Gastrocnemius medialis (tissue), 4 donors: ENCODE measurements at places on chromosomes 7 and 10. TPM values are rescaled to one million over a fixed set of nuclear protein-coding genes. Genes with fewer than 3 reads are reported as not detected.

GRCh38 chr7:78734626-78735025 is 718.8 kb downstream of the MAGI2 start:
- no peak for DNase-seq
- H3K27me3 ChIP-seq = no peaks in the 10 kb centered on the region
- H3K4me1 ChIP-seq = peaks cover 8% of the 10 kb centered on the region
- no peaks in the 10 kb centered on the region for H3K36me3 ChIP-seq
- no peak overlapping the region for H3K4me3 ChIP-seq
- no peak overlapping the region for H3K27ac ChIP-seq

GRCh38 chr7:73715648-73716317 is 3.7 kb downstream of the STX1A start:
- H3K4me1 ChIP-seq = peaks cover 21% of the 10 kb centered on the region
- no peak overlapping the region for H3K27ac ChIP-seq
- H3K36me3 ChIP-seq = no peaks in the 10 kb centered on the region
- no peak overlapping the region for H3K4me3 ChIP-seq
- no peak for DNase-seq
- H3K27me3 ChIP-seq = no peaks in the 10 kb centered on the region

GRCh38 chr10:96118604-96119450 is 11.3 kb upstream of the ZNF518A start:
- no peak overlapping the region for H3K27ac ChIP-seq
- no peak for DNase-seq
- H3K36me3 ChIP-seq = no peaks in the 10 kb centered on the region
- no peak overlapping the region for H3K4me3 ChIP-seq

- no peak for DNase-seq
- H3K27me3 ChIP-seq = no peaks in the 10 kb centered on the region
- no peak overlapping the region for H3K27ac ChIP-seq
- no peaks in the 10 kb centered on the region for H3K36me3 ChIP-seq
- no peak overlapping the region for H3K4me3 ChIP-seq
These were observed 153.0 kb upstream of the FGFR2 start for GRCh38 chr10:121751191-121751760.

DNA sequence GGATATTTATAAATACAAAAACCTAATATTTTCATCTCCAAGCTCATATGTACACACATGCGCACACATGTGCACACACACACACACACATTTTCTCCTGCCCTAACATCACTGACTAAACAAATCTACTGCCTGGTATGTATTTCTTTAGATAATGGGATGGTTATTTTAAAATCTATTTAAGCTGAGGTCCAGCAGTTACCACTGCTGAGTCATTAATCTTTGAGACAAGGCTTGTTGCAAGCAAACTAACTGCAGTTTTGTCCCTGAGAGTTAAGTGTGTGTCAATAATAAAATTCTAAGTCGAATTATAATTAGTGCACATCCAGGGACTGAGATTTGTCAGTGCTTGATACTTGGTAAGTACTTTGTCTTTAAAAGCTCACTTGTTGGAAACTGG is 135.1 kb downstream of the VPS50 start:
- no peak overlapping the region for H3K4me3 ChIP-seq
- no peak overlapping the region for H3K27ac ChIP-seq
- DNase-seq = no peak
- H3K4me1 ChIP-seq = no peaks in the 10 kb centered on the region

GRCh38 chr10:14583252-14583651 is 191.4 kb downstream of the FAM107B start:
- H3K27me3 ChIP-seq = no peaks in the 10 kb centered on the region
- no peak overlapping the region for H3K27ac ChIP-seq
- DNase-seq = no peak
- H3K36me3 ChIP-seq = no peaks in the 10 kb centered on the region
- no peak overlapping the region for H3K4me3 ChIP-seq

DNA sequence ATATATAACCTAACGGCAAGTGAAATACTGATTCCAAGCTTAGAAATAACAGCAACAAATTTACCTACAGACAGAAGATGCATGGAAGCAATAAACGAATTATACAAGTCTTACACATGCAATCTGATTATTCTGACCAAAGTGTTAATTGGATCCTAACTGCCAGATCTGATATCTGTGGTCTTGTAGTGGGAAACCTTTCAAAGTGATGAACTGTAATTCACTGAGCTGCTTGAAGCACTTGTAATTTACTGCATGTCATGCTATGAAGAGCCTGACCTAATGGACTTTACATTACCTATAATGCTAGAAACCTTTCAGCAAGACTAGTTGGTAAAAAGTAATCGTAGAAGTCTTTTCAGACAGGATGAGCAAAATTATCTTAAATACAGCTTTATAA is 205.6 kb downstream of the FOXP2 start:
- no peak overlapping the region for H3K27ac ChIP-seq
- H3K36me3 ChIP-seq = no peaks in the 10 kb centered on the region
- DNase-seq = no peak
- no peaks in the 10 kb centered on the region for H3K4me1 ChIP-seq
- no peak overlapping the region for H3K4me3 ChIP-seq

The SAMD9 gene
- total RNA-seq = 0.89 TPM

The GPR26 gene
- total RNA-seq = not detected

The PRSS37 gene
- total RNA-seq = not detected

The ADK gene
- total RNA-seq = 28.8 TPM

The BRI3 gene
- total RNA-seq = 109 TPM

The ACHE gene
- total RNA-seq = 15.2 TPM
